ENCODE measurements at places on chromosomes 16 and 17.

DNA sequence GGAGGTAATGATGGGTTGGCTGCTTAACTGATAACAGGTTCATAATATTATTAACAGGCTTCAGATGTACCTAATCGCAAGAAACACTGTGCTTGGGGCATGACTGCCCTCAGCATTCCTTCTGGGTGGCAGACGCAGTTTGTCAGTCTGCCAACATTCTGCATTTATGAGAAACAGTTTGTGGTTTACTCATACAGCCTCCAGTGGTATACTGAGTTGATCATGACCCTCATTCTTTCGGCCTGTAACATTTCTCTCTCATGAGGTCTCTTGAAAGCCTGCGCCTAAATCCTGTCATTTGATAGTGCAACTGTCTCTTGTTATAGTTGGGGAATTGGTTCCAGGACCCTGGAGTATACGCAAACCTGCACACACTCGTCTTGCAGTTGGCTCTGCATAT lies 4.9 kb upstream of the RUSF1 start:
- DNase-seq, result no peak

GRCh38 chr17:78558181-78558850 lies 18.9 kb downstream of the DNAH17 start:
- no peak for DNase-seq

DNA sequence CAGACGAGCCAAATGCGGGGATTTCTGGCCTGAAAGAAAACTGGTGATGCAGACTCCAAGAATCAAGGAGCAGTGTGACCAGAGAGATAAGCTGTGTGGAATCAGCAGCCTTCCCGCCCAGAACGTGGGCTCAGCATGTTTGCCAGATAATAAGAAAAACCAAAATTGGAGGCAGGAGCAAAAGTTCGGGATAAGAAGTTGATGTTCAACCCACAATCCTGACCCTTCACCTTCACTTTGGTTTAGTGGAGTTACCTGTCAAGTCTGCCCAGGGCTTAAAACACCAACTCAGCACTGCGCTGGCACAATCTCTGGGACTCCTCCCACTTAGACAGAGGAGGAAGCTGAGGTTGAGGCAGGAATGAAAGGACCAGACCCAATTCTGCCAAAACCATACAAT lies 3.1 kb downstream of the SLC43A2 start:
- DNase-seq, result no peak

DNA sequence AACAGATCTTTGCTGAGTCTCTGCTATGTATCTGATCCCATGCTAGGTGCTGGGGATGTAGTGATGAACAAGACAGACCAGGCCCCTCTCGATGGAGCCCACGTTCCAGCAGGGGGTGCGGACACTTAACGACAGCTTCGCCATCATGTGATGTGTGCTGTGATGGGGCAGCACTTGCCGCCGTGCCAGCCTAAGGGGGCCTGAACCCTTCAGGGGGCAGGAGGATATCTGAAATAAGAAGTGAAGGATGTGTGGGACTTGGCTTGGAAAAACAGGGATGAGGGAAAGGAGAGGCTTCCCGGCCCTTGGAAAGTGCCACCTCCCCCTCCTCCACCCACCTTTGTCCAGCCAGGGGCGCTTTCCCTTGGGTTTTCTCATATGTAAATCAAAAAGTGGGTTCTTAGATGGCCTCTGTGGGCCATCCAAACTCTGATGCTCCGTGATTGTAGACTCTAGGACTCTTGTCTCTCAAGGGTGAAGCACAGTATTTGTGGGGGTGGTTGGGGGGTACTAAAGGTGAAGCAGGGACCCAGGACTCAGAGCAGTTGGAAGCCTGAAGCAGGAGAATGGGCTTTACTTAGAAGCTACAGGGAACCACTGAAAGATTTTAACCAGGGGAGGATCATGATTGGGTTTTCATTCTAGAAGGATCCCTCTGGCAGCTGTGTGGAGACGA lies 4.0 kb upstream of the DLX3 start:
- DNase-seq, result no peak

- DNase-seq, result no peak
These were observed 8.3 kb upstream of the SPPL2C start for GRCh38 chr17:45836047-45837044.

- no peak for DNase-seq
These were observed 405.1 kb downstream of the SNX29 start for GRCh38 chr16:12381662-12382061.

DNA sequence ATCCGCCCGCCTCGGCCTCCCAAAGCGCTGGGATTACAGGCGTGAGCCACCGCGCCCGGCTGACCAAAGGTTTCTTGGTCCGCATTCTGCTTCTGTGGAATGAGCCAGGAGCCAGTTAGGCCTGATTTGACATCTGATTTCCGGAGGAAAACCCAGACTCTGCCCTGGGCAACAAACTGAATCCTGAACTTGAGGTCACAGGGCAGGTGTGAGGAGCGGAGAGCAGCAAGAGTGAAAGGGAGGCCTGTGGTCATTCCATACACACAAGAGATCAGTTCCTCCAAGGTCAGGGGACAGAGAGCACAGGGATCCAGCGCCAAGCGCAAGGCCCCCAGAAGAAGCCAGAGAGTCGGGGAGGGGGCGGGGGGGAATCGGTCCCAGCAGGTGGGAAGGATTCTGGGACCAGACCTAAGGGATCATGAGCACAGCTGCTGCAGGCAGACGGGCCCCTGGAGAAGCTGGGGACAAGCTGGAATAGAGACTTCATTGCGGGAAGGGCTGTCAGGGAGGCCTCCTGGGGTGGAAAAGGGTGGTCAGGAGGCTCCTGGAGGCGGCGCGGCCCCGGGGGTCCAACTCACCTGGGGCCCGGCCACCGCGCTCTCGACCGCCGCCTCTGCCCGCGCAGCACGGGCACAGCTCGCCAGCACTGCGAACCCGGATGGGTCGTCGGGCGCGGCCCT lies 436 bp downstream of the SHPK start:
- no peak for DNase-seq

DNA sequence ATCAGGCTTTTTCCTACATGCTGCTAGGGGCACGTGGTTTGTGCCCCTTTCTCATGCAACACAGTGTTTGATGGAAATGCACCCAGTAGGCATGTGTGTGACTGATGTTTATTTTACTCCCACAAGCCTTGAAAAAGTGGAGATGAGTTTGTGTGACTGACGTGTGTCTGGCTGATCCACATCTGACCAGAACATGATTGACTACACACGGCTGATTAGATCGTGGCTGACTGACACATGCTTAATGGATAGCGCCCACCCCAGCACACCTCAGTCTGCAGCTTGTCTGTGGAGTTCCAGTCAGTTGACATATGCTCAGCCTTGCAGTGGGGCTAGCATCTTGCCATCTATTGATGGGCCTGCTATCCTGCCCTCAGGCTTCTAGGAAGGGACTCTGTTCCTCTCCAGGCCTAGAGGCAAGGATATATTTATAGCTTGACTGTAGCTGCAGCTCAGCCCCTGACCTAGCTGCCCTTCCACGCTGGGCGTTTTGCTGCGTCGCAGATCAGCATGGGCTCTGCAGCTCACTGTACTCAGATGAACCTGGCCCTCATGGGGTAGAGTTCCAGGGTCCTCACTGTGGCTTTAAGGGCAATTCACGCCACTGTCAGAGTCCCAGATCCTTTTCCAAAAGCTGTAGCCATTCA lies 112.3 kb downstream of the HS3ST2 start:
- no peak for DNase-seq

DNA sequence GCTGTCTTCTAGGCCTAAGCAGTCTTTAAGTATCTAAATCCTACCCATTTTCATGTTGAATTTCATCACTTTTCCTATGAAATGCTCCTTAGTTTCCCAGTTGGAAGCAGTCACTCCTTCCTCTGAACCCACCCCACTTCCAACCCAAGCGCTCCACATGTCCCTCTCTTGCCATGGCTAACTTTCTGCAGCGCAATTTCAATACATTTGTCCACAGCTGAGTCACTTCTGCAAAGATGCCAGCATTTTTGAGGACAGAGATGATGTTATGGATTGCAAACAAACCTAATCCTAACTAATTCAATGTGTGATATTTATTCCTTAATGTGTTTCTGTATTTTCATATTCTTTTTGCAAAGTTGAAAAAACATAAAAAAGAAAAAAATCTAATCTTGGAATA lies 71.7 kb downstream of the HLF start:
- DNase-seq, result no peak

DNA sequence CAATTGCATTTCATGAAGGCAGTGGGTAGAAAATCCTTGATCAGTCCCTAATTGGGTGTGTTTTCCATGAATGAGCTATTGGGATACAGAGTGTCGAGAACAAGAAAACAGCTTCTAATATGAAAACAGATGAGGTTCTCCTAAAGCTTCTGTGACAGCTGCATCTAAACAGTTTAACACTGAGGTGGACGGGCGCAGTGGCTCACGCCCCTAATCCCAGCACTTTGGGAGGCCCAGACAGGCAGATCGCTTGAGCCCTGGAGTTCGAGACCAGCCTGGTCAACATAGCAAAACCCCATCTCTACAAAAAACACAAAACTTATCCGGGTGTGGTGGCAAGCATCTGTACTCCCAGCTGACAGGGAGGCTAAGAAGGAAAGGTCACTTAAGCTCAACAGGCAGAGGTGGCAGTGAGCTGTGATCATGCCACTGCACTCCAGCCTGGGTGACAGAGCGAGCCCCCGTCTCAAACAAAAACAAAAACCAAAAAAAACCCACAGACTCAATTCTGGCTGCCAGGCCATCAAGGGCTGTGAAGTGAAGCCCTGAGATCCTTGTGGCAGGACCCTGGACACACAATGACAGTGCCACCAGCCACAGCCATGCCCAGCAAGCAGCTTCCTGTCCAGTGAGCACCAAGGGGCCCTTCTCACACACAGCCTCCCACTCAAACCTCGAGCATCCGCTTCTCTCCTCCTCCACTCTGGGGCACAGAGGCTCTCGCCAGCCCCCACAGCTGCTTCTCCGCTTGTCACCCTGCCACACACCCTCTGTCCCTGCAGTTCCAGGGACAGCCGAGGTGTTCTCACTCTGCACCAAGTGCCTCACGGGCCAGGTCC lies 44.0 kb downstream of the ANKRD11 start:
- no peak for DNase-seq

- DNase-seq, result no peak
These were observed 5.1 kb upstream of the GGT6 start for GRCh38 chr17:4565209-4566141.

GRCh38 chr16:47143677-47144558 lies at the start of gene NETO2:
Gene NETO2 (minus strand): TSS chr16:47143945. CDS start chr16:47143612, 333 bp downstream.
- no peak for DNase-seq

DNA sequence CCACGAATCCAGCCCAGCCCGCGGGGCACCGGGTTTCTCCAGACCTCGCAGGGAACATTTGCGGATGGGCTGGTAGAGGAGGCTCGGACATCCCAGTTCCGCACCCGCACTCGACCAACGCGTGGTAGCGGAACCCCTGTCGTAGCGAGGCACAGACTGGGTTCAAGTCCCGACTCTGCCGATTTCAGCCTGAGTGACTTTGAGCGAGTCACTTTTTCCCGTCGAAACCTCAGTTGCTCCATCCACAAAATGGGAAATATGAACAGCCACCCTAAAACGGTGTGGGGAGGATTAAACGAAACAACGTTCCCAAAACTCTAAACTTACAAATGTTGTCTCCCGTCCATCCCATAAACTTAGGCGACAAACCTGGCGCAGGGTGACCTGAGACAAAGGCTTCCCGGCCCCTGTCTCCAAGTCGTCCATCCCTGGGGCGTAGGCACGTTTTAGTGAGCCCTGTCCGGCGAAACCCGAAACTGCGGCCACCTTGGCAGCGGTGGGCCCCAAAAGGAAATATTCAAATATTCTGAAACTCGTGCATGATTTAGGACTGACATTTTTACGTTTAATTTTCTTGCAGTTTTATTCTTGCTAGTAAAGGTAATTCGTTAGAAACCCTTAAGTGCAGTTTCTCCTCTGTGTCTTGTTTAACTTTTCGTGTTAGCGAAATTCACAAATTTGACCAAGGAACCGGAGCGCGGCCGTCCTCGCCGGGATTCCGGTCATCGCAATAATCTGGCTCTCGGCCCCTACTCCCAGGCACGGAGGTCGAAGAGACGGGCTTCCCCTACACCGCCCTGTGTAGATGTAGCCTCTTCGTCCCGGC lies 1.9 kb upstream of the MLLT6 start:
- DNase-seq, result no peak

GRCh38 chr16:31179219-31179746 lies 656 bp upstream of the FUS start:
- DNase-seq, result no peak

- peak; percentile 63 for DNase-seq
These were observed 5.3 kb upstream of the FOXN1 start for GRCh38 chr17:28500712-28501379.

DNA sequence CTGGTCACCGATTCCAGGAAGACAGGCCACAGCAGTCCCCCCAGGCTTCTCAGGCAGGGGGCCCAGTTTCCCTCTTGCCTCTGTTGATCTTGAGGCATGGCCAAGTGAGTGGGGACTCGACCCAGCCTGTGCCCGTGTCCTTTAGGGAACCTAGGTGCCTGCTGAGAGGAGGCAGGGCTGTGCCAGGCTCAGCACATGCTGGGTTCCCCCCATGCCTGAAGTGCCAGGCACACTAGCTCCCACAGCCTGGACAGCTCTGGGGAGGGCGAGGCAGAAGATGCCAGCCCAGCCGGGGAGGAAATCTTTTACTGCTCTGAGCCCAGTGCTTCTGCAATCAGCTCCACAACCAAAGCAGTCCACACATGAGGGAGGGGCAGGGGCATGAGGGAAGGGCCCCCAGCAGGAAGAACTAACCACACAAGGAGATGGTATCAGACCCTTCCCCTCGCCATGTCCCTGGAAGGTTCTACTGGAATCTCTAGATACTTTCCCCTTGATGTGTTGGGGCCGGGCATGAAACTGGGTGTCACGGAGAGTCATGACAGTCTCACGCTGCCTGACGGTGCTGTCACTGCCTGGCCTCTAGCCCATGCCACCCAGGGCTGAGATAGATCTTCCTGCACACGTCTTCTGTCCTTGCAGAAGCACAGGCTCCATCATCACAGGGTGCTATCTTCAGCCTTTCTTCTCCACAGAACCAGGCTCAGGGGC lies 25.5 kb downstream of the MYO18A start:
- no peak for DNase-seq

GRCh38 chr17:69588827-69589239 lies 174.3 kb downstream of the MAP2K6 start:
- no peak for DNase-seq

All from GM12878 (cell line).